Stimulated activated CD8-positive, alpha-beta memory T cell treated with anti-CD3 and anti-CD28 coated beads, Interleukin-4, amount 100 ng/mL, for 24 hours (primary cell): ENCODE measurements at places on chromosomes 12 and 14.

DNA sequence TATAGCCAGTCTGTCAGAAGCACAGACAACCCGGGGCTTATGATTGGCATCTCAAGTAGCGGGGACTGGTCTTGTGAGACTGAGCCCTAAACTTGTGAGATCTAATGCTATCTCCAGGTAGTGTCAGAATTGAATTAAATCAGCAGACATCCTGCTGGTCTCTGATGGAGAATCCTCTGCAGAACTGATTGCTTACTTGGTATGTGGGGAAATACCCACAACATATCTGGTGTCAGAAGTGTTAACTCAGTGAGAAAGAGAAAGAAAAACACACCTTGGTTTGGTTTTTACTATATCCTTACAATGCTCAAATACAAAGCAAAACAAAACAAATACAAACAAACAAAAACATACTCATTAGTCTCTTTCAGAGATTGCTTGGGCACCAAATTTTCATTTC lies 10.0 kb downstream of the SEL1L start:
- DNase-seq, result no peak

DNA sequence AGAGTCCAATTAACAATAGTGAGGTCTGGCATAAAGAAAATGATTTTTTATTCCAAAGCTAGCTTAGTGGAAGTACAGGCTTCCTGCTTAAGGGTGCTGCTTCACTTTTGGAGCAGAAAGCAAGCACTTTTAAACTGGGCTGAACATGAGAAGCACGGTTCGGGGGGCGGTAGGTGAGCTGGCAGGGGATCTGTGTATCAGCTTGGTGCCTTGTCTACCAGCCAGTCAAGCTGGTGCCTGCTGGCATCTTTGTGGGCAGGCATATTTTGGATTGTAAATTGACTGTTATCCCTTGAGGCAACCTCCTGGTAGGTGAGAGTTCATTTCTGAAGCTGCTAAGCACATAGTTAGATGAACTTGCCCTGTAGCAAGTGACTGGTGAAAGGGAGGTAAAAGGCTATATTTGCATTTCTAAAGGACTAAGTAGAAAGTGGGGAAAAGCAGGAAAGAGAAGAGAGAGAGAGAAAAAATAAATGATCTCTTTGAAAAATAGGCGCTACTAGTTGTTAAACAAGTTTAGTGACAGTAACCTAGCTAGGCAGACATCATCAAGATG lies 121.1 kb upstream of the SYT10 start:
- no peak for DNase-seq

- no peak for DNase-seq
Observed at GRCh38 chr12:6635856-6636531, at the start of gene LPAR5. LPAR5 (minus strand) TSS chr12:6635959; CDS start chr12:6621248, 14,711 bp downstream.

- no peak for DNase-seq
Observed at GRCh38 chr12:114864837-114865551, 181.0 kb upstream of the TBX3 start.

- DNase-seq, result no peak
Observed at GRCh38 chr12:15842108-15842507, 40.1 kb upstream of the STRAP start.

GRCh38 chr14:105913861-105914260 lies 387.5 kb downstream of the TMEM121 start:
- no peak for DNase-seq

DNA sequence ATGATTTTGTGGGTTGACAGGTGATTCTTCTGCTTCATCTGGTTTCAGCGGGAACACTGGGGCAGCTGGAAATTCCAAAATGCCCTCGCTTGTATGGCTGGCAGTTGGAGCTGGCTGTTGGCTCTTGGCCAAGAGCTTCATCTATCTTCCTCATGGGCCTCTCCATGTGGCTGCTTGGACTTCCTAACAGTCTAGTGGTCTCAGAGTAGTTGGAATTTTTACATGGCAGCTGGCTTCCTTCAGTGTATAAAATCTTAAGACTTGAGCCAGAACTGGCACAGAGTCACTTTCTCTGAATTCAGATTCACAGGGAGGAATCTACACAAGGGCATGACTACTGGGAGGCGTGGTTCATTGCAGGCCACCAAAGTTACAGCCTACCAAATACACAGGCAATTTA lies 204.9 kb upstream of the RMST start:
- no peak for DNase-seq

DNA sequence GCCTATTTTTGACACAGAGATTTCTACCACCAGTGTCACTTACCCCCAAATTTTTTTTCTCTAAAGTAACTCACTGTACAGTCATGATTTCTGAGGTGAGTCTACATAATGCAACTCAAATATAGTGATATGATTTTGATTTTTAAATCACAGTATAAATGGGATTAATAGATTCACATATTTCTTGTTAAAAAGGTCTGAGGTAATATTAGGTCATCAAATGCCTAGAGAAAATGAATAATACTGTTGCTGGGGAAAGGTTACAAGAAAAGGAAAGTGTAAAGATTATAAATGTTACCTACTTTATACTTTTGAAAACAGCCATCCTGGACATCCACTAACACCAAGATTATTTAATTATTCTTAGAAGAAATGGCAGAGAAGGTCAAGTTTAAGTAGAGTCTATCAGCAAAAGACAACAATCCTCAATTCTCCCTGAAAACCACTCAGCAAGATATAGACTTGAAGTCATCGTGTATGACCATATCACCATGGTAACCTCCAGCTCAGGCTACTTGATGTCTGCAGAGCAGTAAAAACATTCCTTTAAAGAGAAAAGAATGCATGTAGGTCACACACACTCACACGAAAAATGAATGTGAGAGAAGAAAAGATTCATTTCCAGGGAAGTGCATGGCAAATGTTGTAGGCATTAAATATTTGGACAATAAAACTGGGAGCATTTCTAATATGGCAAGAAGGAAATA lies 58.7 kb downstream of the CCDC59 start:
- DNase-seq, result no peak

- DNase-seq, result no peak
Observed at GRCh38 chr12:114851981-114852380, 168.0 kb upstream of the TBX3 start.

GRCh38 chr14:92309968-92310530 lies 12.9 kb upstream of the SLC24A4 start:
- DNase-seq, result no peak

DNA sequence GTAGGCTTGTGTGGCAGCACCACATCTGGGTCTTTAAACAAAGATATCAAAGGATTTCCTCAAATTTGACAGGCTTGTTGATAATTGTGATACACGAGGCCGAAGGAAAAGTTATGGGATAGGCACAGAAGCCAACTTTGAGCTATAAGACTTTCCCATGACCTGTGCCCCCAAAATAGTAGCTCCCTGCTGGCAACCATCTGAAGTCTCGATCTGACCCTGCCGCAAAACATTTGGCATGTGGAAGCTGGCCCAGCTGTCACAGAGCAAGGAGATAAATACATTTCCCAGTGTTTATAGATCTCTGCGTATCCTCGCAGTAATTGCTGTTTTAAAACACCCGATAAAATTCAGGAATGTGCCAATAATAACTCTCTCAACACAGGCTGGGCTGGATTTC lies 26.4 kb upstream of the RGS6 start:
- no peak for DNase-seq

DNA sequence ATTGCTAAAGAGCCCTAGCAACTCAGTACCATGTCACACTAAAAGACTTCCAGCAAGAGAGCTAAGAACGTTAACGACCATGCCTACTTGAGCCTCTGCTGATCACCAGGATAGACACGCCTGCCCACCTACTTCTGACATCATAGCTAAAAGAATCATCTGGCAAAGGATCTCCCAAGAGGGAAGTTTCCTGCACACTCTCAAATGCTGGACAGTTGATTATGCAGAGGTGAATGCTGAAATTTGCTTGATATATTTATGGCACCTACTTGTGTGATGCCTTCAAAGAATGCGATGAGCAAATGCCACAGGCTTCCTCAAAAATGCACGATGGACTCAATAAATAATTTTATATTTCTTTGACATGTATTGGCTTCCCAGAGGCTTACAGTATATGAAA lies 113.6 kb downstream of the GALC start:
- no peak for DNase-seq

DNA sequence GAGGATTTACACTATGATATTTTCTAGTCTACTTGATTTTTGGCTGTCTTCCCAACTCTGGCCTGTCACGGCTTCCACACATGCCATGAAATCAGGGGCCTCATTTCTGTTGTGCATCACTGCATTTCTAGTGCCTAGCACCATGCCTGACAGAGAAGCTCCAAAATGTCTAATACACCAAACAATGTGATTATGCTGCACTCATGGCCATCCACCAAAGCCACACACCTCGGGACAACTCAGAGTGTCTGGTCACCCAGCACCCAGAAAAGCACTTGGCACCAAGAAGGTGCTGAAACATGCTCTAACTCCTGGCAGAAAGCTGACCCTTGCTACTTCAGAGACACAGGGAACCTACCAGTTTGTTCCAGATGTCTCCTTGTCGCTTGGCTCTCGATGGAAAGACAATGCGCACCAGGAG lies 11.3 kb downstream of the GCN1 start:
- no peak for DNase-seq

DNA sequence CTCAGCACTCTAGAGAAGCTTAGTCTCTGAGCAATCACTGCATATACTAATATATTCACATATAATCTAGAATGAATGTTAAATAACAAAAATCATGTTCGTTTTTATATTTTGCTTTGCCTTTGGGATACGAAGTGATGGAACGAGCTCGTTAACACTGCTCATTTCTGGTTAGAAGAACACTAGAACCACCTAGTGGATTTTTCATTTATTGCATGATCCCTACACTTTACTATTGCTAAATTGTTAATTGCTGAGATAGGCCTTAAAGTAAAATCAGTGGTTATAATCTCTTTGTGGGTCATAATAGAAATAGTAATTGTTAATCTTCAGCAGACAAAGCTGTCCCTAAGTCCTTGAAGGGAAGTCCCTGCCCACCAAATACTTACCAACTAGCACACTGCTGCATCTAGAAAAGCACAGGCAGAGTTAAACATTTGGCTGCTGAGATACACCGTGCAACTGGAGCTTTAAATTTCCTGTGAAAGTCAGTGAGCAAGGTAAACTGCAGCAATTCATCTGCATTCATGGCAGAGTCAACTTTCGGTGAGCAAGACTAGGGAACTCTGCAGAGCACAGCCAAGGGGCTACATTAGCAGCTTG lies 353.7 kb downstream of the APAF1 start:
- DNase-seq, result no peak

DNA sequence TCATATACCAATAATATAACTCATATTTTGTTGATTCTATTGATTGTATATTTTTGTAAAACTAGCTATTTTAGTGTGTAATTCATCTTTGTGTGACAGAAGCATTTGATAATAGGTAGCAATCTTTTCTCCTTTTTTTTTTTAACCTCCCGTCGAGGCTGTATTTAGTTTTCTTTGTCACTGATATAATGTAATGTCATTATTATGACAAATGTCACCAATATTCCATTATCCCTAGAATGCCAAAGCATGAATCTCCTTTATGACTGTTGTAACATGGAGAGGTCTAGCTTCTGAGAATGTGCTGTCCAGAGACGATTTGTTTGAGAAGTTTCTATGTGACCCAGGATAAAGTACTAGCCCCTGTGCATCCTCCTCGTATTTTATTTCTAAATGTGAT lies 639.0 kb upstream of the ATXN7L3B start:
- DNase-seq, result no peak

DNA sequence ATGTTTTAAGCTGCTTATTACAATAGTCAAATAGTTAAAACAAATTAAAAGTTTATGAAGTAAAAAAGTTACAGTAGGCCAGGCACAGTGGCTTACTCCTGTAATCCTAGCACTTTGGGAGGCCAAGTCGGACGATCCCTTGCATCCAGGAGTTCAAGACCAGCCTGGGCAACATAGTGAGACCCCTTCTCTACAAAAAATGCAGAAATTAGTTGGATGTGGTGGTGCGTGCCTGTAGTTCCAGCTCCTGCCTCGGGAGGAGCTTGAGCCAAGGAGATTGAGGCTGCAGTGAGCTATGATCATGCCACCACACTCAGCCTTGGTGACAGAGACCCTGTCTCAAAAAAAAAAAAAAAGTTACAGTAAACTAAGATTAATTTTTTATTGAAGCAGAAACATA lies 142.6 kb downstream of the MIPOL1 start:
- DNase-seq, result no peak

DNA sequence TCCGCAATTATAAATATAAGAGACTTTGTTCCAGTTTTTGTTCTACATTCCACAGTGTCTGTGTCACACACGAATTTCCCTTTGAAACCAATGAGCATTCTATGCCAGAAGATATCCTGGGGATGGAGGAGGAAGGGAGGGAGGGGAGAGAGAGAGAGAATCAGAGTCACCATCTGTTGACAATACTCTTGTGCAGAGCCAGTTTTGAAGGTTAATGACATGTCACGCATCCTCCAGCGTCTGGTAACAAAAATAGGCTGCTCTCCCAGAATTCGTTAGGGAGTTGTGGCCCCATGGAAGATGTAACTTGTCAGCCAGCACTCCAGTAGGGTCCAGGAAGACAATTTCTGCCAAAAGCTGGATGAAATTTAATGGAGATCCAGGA lies 213.5 kb upstream of the KRR1 start:
- no peak for DNase-seq

DNA sequence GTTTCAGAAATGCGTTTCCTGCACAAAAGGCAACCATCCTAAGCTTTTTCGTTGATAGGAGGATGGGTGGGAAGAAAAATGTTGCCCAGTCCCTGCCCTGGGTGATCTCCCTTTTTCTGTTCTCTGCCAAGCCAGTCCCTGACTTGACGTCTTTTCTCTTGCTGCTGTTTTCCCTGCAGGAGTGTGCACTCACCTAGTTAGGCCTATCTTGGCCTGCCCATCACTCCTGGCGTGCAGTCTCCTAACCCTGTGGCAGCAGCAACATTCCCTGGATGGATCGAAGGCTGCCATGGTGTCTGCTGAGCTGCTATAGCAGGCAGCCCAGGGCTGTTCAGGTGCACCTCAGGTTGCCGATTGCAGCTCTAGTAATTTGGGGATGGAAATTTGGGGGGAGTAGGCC lies 1.2 kb downstream of the UNC119B start:
- no peak for DNase-seq

DNA sequence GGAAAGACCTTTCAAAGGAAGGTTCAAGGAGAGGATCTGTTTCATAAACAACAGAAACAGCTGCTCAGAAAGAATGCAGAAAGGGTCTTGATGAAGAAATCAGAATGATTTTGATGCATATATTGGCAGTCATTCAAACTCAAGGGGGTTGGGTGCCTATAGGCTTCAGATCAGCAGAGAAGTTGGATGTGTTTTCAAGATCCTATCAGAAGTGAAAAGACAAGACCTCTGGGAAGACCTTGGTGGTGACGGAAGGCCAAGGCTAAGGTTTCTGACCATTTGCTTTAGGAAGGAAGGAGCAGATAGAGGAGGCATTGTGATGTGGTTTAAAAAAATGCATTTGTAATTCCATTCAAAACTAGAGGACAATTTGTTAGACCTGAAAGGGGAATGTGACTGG lies 15.2 kb upstream of the PTPRB start:
- DNase-seq, result no peak

DNA sequence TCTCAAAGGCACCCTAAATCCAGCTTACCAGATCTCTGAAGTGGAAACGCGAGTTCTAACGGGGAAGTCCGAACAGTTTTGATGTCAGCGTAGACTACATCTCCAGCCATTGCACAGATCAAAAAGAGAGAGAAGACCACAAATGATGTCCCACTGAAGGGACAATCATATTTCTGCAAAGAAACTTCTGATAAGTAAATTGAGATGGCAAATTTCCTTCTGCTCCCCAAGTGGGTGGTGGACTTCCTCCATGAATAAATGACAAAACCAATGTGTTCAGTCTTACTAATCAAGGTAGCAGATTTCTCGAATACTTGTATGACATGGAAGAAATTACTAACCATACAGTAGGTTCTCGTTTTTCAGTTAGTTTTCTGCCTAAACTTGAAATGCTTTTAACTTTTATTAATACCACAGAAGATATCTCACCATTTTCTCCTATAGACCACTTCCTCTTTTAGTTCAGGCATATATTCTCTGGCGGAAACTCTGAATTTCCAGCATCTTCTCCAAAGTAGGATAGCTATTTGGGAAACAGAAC lies at the start of gene CLECL1:
CLECL1 (minus strand) TSS at position 177 of the 541 bp plus-strand sequence.
- DNase-seq, result no peak
